ENCODE measurements at places on chromosomes 12 and 14.

DNA sequence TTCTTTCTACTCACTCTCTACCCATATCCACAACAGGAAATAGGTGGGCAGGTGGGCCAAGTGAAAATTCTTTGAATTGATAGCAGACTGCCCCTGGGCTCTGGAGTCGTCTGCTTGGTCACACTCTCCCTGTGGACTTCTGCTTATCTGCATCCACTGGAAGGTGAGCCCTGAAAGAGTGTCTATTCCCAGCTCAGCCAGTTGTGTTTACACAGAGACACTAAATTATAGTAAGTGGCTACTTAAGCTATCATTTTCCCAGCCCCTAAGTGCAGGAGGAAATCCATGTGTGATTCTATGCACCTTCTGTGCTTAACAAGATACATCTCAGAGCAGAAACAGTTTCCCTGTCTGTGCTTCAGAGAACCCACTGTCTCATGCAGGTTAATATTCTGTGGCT is 338.4 kb downstream of the FUT8 start:
- DNase-seq: no peak

GRCh38 chr12:125100551-125101434 is 35.6 kb downstream of the AACS start:
- no peak for DNase-seq

GRCh38 chr14:97723351-97723750 is 926.2 kb downstream of the VRK1 start:
- no peak for DNase-seq

DNA sequence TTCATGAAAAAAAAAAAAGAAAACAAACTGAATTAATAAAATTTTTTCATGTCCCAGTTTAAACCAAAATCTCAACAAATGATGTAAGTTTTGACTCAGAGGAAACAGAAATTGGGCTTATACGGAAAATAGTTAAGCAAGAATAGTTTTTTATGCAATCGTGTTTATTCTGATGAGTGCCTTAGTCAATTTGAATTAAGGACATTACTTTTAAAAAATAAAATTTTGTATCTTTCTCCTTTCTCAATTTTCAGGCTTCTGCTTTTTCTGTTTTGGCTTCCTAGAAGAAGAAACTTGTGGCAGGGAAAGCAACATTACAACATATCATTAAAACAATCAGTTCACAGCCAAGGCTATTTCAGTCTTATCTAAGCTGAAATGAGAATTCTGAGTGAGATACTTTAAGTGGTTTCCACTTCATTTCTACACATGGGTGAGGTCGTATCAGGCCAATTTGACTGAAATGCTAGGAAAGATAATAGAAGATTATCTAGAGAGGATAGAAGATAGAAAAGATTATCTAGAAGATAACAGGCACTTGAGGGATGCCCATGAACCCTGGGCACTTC is 52.4 kb downstream of the BCL2L14 start:
- DNase-seq: no peak

- no peak for DNase-seq
Measured at GRCh38 chr12:11722578-11723138, 73.2 kb downstream of the ETV6 start.

DNA sequence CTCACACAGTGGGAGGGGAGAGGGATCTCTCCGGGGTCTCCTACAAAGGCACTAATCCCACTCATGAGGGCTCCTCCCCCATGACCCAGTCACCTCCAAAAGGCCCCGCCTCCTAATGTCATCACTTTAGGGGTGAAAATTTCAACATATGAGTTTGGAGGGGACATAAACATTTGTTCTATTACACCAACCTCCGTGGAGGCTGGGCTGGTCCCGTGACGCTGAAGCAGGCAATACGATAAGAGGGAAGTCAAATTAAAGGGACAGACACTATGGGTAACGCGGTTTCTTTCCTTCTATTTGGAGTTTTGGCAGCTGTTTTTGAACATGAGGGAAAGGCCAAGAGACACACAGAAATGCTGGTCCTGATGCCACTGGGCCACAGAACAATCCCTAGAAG is 175.7 kb upstream of the VASH1 start:
- no peak for DNase-seq

DNA sequence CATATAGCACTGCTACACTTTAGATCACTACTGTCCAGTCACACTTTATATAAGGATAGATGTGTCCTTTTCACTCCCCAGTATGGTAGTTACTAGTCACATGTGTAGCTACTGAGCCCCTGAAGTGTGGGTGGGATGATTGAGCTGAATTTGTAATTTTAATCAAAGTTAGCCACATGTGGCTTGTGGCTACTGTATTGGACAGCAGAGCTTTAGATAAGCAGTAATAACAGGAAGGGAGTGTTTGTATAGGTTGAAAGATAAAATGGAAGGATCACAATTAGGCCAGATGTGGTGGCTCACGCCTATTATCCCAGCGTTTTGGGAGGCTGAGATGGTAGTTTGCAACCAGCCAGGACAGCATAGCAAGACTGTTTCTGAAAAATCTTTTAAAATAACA is 23.5 kb downstream of the NAA30 start:
- DNase-seq: no peak

DNA sequence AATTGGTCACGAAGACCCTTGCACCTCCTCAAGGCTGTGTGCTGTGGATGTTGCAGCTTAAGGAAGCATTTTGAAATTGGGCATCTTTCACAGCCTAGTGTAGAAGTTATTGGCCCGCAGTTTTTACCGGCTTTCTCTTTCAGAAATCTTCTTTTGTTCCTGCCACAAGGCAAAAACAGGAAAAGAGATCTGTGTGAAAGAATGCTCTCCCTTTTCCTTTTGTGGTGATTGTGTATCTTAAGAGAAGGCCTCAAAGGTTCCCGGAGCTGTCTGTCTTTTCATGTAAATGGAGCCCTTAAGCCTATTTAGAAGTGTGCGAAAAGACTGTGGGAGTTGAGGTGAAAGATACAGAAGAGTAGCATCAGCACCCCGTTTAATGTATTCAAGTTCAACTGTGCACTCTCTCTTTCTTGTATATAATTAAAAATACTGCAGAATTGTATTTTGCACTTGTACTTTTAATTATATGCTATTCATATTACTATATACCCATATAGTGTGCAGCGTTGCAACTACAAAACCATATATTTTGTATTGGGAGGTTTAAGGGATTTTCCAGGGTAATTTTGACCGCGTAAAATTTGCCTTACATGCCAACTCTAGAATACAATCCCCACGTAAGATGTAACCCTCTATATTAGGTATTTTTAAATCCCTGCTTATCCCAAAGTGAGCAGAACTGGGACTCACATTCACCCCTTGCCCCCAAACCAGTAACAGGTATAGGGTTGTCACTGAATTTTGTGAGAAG is 441.7 kb downstream of the RAD51B start:
- no peak for DNase-seq

DNA sequence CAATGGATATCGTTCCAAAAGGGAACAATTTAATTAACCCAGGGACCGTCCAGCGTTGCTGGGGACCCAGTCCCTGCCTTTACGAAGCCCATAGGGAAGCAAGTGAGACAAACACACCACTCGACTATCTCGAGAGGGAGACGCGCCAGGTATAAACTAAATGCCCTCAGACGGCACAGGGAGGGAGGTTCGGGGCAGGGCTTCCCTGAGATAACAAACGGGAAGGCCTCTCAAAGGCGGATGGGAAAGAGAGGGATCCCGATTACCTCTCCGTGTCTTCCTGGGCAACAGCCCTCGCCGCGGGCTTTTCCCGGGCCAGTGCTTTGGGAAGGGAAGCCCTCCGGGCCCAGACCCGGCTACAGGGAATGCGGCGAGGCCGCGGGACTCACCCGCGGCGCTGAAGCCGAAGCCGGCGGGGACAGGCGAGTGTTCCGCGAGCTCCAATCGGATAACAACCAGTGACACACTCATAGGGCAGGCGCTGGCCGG is 390 bp downstream of the BRAP start:
- DNase-seq: no peak

- DNase-seq: no peak
Measured at GRCh38 chr14:68668531-68668930, 124.3 kb downstream of the ZFP36L1 start.

GRCh38 chr14:34374998-34375740 is 86.9 kb downstream of the SPTSSA start:
- no peak for DNase-seq

- DNase-seq: no peak
Measured at GRCh38 chr12:3530548-3530947, 39.5 kb downstream of the PRMT8 start.

DNA sequence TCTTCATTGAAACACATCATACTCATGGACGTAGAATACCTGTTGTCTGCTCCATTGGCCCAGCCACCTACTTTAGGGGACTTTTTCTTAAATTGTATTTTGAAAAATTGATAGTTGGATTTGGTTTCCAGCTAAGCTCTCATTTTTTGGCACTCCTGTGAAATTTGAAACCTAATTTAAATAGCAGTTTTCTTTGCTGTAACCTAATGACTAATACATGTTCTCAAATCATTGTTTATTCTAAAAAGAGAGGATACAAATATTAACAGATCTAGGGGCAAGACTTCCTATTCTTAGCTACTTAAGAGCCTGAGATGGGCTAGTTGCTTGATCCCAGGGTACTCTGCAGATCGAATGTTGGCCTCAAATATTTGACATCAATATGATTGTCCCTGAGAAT is 78.9 kb downstream of the PLEKHA5 start:
- no peak for DNase-seq

- no peak for DNase-seq
Measured at GRCh38 chr14:65453807-65454480, 41.4 kb downstream of the FUT8 start.

DNA sequence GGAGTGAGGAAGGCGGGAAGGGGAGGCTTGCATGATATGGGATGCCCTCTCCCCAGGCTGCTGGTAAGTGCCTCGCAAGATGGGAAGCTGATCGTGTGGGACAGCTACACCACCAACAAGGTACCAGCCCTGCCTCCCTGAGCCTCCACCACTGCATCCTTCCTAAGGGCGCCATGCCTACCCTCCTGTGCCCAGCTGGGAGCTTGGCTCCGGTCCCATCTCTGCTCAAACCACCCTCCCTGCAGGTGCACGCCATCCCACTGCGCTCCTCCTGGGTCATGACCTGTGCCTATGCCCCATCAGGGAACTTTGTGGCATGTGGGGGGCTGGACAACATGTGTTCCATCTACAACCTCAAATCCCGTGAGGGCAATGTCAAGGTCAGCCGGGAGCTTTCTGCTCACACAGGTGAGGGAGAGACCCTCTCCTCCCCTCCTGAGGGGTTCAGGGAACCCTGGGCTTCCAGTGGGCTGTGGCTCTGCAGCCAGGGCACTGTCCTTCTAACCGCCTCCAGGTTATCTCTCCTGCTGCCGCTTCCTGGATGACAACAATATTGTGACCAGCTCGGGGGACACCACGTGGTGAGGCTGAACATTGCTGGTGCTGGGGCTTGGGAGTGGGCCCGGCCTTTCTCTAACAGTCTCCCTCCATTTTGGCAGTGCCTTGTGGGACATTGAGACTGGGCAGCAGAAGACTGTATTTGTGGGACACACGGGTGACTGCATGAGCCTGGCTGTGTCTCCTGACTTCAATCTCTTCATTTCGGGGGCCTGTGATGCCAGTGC is 2.6 kb downstream of the GNB3 start:
- no peak for DNase-seq

DNA sequence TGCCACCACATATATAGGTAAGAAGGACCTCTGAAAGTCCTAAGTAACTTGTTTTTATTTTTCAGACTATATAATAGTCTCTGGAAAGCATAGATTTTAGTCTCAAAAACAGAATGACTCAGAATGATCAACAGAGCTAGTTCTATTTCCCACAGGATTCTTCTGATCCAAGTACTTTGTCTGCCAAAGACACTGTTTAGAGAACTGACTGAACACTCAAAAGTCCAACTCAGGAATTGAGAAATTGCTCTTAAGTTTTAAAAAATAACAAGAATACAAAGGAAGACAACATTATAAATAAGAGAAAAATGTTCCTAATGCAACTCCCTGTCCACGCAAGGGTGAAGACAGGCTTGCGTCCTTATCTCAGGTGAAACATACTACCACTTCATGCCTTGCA is 29.0 kb downstream of the LGMN start:
- DNase-seq: no peak

DNA sequence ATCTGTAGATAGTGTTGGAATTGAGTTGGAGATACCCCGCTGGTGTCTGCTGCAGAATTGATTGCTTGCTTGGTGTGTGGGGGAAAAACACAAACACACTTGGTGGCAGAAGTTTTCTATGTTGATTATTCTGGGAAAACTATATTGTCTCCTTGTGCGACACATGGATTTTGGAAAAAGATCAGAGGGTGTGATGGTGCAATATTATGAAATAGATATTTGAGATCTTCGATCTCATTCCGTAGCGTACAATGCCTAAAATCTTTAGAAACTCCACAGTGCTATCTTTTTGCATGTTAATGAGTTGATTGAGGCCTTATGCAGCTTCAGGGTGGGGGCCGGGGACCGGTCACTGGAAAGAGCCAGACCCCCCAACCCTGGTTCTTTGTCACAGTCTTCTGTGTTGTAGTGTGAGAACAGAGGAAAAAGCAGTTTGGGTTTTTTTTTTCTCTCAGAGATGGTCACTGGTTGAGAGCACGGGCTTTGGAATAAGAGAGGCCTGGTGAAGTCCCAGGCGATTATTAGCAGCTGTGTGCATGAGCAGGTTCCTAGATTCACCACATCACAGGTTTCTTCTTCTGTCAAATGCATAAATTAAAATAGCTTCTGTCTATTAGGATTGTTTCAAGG is 88.2 kb downstream of the ST8SIA1 start:
- no peak for DNase-seq

- no peak for DNase-seq
Measured at GRCh38 chr12:78797196-78797931, 67.2 kb upstream of the SYT1 start.

DNA sequence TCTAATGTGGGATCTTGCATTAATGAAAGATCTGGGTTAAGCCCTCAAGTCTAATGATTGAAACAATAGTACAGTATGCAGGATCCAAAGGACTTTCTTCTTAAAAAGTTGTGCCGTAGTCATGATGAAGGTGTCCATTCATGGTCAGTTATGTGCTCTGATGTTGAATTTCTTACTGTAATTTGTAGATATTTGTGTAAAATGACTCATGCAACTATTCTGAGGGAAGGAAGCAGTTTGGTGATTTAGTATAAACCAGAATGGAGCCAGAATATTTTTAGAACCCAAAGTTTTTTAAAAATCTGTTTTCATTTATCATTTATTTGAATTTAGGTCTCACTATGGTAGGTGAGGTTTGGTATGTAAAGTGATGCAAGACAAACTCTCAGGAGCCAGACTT is 151.2 kb downstream of the AKAP6 start:
- no peak for DNase-seq

GRCh38 chr14:51533872-51534553 is 117.7 kb upstream of the FRMD6 start:
- DNase-seq: no peak

DNA sequence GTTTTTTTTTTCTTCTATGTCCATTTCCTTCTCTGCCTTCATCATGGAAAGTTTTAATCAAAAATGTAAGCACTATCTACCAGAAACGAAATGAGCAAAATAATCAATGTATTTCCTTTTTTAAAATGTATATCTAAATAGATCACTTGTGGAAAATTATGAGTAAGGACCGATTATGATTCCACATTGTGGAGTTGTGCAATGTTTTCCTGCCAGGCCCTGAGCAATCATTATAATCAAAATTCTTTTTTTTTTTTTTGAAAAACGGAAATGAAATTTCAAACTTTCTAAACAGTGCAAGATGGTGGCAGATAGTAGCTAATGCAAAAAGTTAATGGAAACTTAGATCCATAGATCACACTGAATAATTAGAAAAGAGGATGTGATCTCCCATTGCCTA is 1074.6 kb upstream of the TMEM132C start:
- no peak for DNase-seq

- no peak for DNase-seq
Measured at GRCh38 chr14:53603994-53604393, 352.6 kb downstream of the BMP4 start.

- no peak for DNase-seq
Measured at GRCh38 chr12:517538-517937, 57.8 kb downstream of the B4GALNT3 start.

Data from DMS 273 treated with DMSO at 0.1 percent for 48 hours (cell line).